LHCN-M2 (cell line): ENCODE measurements at places on chromosomes 6 and 20. TPM values are rescaled to one million over a fixed set of nuclear protein-coding genes. Genes with fewer than 3 reads are reported as not detected.
A peak's percentile ranks its signal among the peaks of the same experiment; 100 is the strongest.

The RHAG gene
- total RNA-seq: not detected in 2 replicates

The PLA2G7 gene
- not detected in 2 replicates for total RNA-seq

The MEP1A gene
- not detected in 2 replicates for total RNA-seq

The TMEM200A gene
- 0.17 and 0.32 TPM in 2 replicates for total RNA-seq

The FILIP1 gene
- total RNA-seq: under 0.01 TPM in 1 of 2 replicates, not detected in the other

The NCOA3 gene
- total RNA-seq: 16.1 and 17.5 TPM in 2 replicates

The RUNX2 gene
- total RNA-seq: 23.5 and 27.7 TPM in 2 replicates

The ABCF1 gene
- 46.6 and 69.5 TPM in 2 replicates for total RNA-seq

The HRH3 gene
- total RNA-seq: not detected in 2 replicates

The KCNK5 gene
- not detected in 2 replicates for total RNA-seq

The TGM2 gene
- 6.3 and 7.4 TPM in 2 replicates for total RNA-seq

The ZNF334 gene
- total RNA-seq: 0.11 TPM in 1 of 2 replicates, not detected in the other

DNA sequence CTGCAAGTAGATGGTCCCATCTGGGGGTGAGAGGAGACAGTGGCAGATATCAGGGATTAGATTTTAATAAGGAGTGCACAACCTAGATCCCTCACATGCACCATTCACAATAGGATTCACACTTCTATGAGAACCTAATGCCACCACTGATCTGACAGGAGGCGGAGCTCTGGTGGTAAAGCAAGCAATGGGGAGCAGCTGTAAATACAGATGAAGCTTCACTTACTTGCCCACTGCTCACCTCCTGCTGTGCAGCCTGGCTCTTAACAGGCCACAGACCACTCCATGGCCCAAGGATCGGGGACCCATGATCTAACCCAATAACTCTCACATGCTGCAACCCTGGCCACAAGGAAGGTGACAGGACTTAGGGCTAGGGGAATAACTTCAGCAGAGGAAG, 75.4 kb downstream of the ZNF133 start:
- peak; percentile 28 for DNase-seq

DNA sequence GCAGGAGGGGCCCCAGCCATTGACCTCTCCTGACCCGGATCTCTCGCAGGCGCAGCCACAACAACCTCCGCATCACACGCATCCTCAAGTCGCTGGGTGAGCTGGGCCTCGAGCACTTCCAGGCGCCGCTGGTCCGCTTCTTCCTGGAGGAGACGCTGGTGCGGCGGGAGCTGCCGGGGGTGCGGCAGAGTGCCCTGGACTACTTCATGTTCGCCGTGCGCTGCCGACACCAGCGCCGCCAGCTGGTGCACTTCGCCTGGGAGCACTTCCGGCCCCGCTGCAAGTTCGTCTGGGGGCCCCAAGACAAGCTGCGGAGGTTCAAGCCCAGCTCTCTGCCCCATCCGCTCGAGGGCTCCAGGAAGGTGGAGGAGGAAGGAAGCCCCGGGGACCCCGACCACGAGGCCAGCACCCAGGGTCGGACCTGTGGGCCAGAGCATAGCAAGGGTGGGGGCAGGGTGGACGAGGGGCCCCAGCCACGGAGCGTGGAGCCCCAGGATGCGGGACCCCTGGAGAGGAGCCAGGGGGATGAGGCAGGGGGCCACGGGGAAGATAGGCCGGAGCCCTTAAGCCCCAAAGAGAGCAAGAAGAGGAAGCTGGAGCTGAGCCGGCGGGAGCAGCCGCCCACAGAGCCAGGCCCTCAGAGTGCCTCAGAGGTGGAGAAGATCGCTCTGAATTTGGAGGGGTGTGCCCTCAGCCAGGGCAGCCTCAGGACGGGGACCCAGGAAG, 4.5 kb upstream of the COL9A3 start:
- DNase-seq: no peak

- no peak for DNase-seq
These were observed 1.1 kb downstream of the SLPI start for GRCh38 chr20:45253261-45253660.

- no peak for DNase-seq
These were observed 117.2 kb downstream of the SYCP2 start for GRCh38 chr20:59816146-59816738.

DNA sequence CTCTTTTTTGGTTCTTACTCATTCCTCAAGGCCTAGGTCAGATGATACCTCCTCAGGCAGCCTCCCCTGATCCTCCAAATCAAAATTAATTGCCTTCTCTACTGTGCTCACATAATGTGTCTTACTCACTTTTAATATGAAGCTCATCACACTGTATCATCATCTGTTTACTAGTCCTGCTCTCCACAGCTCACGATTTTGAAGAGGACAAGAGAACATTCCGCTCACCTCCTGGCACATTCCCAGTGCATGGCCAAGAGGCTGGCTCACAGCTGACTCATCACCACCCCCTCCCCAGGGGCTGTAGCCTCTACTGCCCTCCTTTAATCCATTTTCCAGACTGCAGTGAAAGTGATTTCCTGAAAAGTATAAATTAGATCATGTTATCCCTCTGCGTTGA, 133.1 kb downstream of the ALDH8A1 start:
- DNase-seq: peak; percentile 76

DNA sequence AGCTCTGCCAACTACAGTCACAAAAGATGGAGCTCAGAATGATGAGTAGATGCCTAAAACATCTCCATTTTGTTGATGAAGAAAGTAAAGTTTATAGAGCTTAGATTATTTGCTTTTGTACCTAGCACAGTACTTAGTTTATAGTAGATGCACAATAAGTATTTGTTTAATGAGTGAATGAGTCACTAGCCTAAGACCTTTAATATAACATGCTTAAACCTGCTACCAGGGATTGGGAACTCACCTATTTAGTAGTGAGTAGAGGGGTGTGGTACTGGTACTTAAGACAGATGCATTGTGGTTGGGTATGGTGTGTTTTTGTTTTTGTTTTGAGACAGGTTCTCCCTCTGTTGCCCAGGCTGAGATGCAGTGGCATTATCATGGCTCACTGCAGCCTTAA, 35.8 kb downstream of the TRIM38 start:
- no peak for DNase-seq

DNA sequence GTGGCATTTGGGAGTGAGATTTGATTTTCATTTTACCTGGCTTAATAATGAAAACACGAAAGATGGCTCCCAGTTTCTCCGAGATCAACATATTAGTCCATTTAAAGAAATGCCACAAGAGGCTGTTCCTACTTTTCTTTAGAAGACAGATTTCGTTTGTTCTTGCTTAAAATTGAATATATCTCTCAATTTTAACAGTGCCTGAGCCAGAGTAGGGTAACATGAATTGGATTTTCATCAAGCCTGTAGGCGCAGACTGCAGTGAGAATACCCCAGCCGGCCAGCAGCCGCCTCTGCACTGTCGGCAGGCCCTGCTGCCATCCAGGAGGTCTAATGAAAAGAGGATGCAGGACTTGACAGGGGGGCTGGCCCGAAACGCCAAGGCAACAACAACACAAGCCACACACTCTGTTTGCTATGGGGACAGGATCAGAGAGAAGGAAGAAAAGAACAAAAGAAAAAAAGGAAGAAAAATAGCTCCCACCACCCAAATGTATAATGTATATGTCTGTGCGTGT, 72.5 kb downstream of the PPP1R3G start:
- no peak for DNase-seq

DNA sequence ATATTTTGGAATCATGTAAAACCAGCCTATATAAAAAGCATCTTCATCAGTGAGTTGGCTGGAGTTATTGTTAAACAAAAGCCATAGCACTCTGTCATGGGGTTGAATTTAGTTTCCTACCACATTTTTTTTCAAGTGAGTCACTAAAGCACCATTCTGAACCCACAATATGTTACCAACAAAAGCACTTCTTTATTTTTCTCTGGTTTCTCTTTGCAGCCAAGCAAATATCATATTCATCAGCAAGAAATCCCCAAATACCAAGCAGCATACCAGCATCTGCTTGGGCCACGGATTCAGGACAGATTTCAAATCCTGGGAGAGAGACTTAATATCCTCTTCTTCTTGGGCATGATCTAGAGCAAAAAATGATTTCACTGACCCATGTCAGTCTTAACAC, 441.4 kb downstream of the BCKDHB start:
- peak; percentile 94 for DNase-seq

- no peak for DNase-seq
These were observed 24.2 kb downstream of the NAPB start for GRCh38 chr20:23396950-23397627.

GRCh38 chr6:148203970-148204369, 138.7 kb upstream of the SASH1 start:
- DNase-seq: peak; percentile 98

- DNase-seq: peak; percentile 7
These were observed 2.4 kb upstream of the FOXA2 start for GRCh38 chr20:22586645-22587310.

DNA sequence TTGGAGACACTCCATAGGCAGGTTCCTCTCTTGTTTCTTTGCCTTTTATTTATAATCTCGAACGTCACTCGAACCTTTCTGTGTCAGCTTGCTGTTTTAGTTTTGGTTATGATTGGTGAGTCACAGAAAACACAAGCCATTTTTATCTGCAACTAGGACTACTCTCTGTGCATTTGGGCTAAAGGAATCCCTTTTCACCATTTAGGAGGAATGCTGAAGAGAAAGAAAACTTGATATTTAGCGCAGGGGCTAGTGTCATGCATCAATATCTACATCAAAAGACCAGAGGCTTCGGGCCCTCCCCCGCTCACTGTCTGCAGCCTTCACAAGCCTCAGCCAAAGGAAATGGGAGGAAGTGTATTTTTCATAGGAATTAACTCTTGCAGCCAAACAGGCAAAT, 507.8 kb upstream of the CITED2 start:
- peak; percentile 62 for DNase-seq

DNA sequence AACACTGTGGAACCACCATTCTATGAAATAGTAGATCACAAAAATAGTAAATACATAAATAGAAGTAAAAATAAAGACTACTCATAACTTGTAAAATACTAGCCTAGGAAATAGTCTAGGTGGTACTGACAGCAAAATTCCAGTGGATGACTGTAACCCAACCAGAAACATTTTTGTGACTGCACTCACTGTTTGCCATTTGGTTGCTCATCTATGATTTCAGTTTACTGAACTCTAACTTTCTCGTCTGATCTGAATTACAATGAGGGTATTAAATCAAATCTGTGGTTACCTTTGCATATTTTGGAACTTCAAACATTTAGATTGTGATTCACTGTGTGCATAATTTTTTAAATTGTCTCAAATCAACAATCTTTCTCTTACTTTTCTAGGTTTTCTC, 151.1 kb downstream of the KHDC1L start:
- peak; percentile 86 for DNase-seq

DNA sequence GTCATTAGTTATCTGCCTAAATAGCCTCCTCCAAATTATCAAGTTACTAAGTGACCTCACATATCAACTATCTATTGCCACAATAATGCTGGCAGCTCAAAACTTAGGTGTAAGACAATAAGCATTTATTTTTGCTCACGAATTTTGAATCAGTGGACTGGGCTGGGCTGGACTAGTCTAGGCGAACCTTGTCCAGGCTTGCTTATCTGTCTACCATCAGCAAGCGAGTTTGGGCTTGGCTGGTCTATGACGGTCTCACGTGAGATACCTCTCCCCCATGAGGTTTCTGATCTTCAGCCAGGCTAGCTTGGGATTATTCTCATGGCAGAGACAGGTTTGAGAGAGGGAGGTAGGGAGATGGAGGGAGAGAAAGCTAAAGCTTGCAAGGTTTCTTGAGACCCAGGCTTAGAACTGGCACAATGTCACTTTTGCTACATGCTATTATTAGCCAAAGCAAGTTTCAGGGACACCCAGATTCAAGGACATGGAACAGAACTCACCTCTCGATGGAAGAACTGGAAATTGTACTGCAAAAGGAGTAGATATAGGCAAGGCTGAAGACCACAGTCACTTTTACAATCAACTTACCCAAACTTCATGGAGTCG, 80.9 kb downstream of the WASF1 start:
- no peak for DNase-seq

GRCh38 chr6:30743099-30744053, 889 bp upstream of the FLOT1 start:
- no peak for DNase-seq

DNA sequence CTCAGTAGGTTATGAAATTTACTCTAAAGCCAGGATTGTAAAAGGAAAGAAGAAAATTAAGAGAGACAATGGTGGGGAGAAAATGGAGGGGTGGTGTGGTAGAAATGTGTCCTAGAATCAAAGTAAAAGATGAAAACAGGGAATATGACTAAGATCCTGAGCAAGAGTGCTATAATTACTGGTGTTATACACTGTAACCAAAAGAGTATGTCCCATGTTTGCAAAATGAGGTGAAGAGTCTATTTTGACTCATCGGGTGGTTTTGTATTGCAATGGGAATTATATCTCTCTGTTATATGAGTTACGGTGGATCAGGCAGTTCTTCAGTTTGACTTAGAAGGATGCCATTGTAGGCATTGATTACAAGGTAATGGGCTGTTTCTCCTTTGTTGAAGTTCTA, 8.5 kb downstream of the L3MBTL3 start:
- DNase-seq: peak; percentile 55

DNA sequence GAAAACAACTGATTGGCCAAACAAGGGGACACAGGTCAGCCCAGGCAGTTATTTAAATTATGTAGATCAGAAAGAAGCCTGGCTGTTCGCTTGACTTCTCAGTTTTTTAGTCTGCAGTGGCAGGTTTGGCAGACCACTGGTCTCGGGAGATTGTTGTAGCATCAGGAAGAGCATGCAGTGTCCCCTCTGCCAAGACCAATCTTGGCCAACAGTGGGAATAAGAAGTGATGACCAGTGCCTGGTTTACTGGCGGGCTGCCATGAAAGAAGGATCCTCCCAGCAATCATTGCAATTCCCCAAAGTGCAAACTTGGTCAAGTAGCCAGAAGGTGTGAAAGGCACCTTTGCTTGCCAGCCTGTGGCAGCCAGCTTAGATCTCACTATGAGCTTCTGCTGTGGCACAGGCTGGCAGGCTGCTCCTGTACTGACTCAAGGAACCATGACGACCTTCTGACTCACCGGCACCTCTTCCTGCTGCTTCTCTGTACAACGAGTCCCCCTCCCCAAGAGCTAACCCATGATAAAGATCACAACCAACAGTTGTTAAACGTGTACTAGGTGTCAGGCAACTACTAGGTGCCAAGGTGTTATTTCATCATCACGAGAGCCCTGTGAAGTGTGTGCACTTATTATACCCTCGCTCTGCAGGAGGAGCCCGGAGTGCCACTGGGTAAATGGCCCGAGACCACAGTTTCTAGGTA, 76.8 kb upstream of the DUSP22 start:
- peak; percentile 50 for DNase-seq

- no peak for DNase-seq
These were observed 194.3 kb upstream of the MARCKS start for GRCh38 chr6:113662688-113663333.

GRCh38 chr20:45890077-45890984, 677 bp downstream of the NEURL2 start:
- DNase-seq: peak; percentile 80

GRCh38 chr6:113122060-113122459, 735.1 kb upstream of the MARCKS start:
- peak; percentile 97 for DNase-seq

DNA sequence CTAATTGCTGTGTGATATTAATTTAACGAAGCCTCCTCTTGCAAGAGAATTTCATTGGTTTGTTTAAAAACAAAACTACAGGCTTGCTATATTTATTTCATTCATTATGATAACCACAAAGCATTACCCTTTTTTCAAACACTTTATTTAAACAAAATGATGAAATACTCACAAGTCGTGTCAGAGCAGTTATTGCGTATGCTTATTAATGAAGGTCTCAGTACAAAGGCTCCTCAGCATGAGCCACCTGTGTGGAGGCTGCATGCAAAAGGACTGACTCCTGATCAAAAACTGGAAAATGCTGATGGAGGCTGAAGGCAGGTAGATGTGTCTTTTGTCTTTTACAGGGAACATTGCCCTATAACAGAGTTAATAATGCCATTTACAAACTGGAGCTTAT, 130.5 kb downstream of the CRYBG1 start:
- no peak for DNase-seq
